Breast epithelium (tissue), 4 donors: ENCODE measurements at places on chromosomes 7 and 10. TPM values are rescaled to one million over a fixed set of nuclear protein-coding genes. Genes with fewer than 3 reads are reported as not detected.

Gene KCND2
- total RNA-seq = 1.9 TPM

Gene JCAD
- total RNA-seq = 69.3 TPM

Gene XRCC2
- 2.2 TPM for total RNA-seq

Gene OR9A2
- total RNA-seq = 1.2 TPM

Gene SFTPA1
- not detected for total RNA-seq

GRCh38 chr10:104077663-104078151, 8.0 kb downstream of the COL17A1 start:
- no peak for DNase-seq

GRCh38 chr10:68981074-68981473, 7.5 kb upstream of the KIFBP start:
- no peak for DNase-seq

- DNase-seq = no peak
Observed at GRCh38 chr10:59991661-59992060, 85.3 kb upstream of the CCDC6 start.

GRCh38 chr10:126057494-126057893, 161.1 kb downstream of the FANK1 start:
- no peak for DNase-seq

DNA sequence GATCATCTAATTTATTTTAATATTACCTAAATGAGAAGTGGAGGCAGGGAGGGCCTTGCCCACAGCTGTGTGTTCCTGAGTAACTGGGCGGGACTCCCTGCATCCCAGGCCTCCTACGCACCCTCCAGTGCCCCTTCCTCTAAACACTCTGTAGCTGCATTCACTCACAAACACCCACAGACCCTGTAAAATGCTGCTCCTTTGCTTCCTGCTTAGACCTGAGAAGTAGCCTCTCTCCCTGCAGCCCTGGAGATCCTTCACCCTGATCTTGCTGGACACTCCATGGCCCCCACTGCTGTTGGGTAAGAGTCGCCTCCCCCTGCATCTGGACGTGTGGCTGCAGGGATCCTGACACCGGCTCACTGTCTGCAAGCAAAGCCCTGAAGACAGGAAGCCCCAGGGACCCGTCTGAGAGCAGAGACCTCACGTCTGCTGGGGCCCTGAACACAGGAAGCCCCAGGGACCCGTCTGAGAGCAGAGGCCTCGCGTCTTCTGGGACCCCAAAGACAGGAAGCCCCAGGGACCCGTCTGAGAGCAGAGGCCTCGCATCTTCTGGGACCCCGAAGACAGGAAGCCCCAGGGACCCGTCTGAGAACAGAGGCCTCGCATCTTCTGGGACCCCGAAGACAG, 589.8 kb downstream of the DNAJB6 start:
- no peak for DNase-seq

GRCh38 chr10:86733260-86733671, 23.2 kb upstream of the BMPR1A start:
- DNase-seq = no peak

DNA sequence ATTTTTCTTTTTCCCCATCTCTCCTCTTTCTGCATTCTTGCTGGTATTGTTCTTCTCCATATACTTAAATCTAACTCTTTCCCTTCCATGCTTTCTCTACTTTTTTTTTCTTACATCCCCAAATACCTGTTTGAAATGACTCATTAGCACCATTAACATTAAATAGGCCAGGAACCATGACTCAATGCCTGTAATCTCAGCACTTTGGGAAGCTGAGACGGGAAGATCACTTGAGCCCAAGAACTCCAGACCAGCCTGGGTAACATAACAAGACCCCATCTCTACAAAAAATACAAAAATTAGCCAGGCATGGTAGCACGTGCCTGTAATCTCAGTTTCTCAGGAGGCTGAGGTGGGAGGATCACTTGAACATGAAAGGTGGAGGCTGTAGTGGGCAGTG, 1026.8 kb downstream of the GATA3 start:
- DNase-seq = no peak

DNA sequence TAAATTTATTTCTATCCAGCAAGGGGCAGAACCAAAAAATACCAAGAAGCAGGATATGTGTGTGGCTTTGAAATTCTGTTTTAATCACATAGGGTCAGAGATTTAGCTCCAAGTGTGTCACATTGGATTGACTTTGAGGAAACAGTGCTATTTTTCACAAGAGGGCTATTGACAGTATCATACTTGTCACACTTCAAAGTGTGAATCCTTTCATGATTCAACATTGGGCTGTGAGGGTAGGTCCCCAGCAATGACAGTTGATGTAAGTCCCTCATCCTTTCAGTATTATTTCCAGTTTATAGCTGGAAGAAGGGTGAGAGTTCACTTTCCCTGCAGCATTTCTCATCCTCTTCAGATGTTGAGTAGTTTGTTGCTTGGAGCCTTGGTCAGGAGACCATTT, 7.4 kb downstream of the CCNY start:
- no peak for DNase-seq

DNA sequence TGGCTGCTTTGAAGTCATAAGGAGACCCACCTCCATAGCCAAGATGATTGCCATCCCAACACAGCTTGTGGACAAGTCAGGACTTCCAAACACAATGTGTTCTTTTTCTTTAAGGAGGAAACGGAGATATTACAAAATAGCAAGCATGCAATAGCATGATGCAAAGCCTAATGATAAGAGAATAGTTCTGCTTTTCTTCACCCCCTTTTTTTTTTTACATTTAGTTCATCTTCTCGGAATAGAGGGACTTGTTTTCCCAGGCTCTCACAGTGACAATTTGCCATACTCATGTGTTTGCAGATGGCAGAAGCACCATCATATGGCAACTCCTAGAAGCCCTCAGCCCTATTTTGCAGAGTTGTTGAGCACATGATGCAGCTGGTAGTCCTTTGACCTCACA, 119.8 kb downstream of the ITGB8 start:
- DNase-seq = no peak

DNA sequence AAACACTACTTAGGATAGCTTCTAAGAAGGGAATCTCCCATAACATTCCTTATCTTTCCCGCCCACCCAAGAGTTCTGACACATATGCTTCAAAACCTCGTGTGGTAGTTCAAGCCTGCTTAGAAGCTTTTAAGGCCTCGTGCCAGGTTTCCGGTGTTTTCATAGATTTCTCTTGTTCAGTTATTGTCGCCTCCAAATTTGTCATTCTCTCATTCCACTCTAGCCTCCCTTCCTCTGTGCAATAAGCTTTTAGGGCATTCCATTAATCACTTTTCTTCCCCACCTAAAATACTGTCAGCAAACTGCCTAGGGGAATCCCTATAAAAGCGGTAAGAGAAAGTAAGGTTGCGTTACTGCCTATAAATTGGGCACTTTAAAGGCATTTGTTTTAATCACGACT, 718 bp upstream of the BPGM start:
- DNase-seq = no peak

DNA sequence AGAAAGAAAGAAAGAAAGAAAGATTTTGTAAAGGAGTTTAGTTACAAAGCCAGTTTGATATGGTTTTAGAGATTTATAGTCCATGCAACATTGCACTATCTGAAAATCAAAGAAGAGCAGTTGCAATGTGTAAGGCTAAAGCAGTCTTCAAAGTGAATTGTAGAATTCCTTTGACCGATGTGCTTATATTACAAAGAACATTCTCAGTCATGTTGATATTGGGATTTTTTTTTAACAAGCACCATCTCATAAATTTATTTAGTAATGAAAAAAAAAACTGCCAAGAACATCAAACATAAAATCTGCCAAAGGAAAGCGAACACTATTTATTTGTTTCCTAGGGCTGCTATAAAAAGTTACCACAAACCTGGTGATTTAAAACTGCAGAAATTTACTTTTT, 133.3 kb downstream of the DGKB start:
- no peak for DNase-seq
